ENCODE measurements at places on chromosomes 11 and 22.

GRCh38 chr11:66388780-66389386 is 17.3 kb upstream of the SLC29A2 start:
- peak; percentile 90 for DNase-seq

DNA sequence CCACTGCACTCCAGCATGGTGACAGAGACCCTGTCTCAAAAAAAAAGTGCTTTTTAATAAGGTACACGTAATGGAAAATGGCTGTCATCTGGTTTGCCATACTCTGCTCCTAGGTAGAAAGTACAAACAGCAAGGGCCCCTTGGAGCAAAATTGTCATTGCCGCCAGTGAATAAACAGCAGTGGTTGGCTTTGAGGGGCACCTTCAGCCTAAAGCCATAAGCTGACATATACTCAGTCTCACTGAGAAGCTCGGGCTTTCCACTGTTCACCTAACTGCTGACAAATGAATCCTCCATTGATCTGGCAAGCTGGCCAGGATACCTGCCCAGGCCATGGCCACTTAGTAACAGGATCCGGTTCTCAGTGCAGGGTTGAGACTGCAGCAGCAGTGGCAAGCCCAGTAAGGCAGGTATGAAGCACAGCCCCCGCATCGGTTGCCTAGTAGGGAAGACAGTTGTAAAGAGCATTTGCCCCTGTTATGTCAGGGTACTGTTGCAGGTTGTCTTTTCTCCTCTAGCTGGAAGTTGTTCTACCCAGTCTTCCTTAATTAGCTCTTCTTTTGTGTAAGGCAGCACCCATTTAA is 38.8 kb downstream of the MARK2 start:
- no peak for DNase-seq

- no peak for DNase-seq
These were observed 21.7 kb downstream of the VWCE start for GRCh38 chr11:61273178-61274078.

GRCh38 chr22:27397954-27398342 is 403.6 kb downstream of the MN1 start:
- DNase-seq = peak; percentile 55

GRCh38 chr11:119583585-119583984 is 145.4 kb downstream of the NECTIN1 start:
- no peak for DNase-seq

- peak; percentile 80 for DNase-seq
These were observed 3.9 kb upstream of the PIWIL4 start for GRCh38 chr11:94563176-94563847.

DNA sequence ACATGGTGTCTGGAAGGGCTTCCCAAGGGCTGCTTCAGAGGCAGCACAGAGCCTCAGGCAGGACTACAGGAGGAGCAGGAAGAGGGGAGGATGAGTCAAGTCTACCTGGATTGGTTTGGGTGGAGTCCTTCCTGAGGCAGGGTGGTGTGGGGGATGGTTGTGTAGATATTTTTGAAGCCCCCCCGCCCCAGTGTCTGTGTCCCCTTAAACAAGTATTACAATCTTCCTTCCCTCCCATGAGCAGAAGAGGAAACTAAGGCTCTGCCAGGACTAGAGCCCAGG is 34.7 kb upstream of the FCHSD2 start:
- DNase-seq = no peak

DNA sequence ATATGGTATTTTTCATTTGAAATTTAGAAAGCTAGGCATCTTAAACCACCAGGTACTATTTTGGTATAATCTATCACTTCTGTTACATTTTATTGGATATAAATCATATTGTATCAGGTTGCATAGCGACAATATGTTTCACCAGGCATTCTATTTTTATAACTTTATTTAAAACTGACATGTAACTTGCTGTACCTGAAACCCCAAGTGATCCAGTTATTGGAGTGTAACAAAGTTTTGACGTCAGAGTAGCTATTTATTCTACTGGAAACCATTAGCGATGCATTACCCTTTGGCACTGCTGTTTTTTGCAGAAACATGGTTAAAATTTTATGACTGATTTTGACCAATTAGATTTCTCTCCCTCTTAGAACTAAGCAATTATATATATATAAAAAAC is 160.7 kb downstream of the METTL15 start:
- no peak for DNase-seq

DNA sequence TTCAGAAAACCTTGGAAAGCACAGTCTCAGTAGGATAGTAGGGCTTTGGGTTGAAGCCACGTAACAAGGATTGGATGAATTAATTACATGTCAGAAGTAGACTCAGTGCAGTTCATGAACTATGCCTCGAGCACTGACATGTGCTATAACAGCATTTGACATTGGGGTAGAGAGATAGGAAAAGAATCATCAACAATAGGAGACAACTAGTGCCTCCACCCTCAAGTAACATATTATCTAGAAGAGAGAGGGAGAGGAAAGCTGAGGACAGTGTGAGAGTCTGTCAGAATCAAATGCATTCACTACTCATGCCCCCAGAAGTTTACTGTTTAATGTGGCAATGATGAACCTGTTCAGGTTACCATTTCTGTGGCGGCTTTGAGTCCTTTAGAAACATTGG is 26.4 kb downstream of the MMP13 start:
- no peak for DNase-seq

DNA sequence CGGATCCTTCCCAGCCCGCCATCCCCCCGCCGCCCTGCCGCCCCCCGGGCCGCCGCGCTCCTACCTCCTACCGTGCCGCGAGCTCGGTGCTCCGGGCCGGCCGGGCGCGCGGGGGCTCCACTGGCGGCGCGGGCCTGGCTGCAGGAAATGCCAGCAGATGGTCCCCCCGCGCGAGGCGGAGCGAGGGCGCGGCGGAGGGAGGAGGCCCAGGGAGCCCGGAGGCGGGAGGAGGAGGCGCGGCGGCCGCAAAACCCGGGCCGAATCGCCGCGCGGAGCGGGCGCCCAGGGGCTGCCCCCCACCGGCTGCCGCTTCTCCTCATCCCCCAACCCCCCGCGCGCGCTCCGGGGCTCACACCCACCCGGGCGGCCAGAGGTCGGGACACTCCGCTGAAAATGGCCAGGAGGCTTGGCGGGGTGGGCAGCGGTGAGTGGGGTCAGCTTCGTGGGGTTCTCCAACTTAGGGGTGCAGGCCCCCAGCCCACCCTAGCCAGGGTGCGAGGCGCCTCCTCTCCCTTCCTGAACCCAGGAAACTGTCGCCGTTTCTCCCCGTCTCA is at the start of gene OSBPL5:
OSBPL5 (minus strand) TSS at position 159 of the 554 bp plus-strand sequence. CDS start 36,162 bp downstream, outside the sequence.
- peak; percentile 62 for DNase-seq

DNA sequence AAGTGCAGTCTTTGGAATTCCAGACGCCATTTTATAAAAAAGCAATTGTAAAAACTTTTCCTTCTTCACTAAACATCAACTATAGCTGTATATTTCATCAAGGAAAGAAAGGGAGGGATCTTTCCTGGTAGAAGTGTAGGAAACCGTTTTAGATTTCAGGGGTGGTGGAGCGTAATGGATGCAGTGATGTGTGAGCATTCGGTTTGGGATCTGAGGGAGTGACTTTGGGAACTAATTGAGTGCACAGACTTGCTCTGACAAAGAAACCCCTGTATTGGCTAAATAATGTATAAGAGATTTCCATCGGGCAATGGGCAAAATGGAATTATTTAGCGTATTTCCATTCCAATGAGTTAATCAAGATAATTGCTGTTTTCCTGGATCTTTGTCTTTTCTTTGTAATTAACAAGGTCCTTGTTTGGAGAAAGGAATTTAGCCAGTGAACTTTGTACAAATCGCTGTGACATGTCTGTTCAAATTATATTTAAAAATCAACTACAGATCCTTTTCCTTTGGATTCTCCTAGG is 125.0 kb upstream of the NARS2 start:
- DNase-seq = no peak

DNA sequence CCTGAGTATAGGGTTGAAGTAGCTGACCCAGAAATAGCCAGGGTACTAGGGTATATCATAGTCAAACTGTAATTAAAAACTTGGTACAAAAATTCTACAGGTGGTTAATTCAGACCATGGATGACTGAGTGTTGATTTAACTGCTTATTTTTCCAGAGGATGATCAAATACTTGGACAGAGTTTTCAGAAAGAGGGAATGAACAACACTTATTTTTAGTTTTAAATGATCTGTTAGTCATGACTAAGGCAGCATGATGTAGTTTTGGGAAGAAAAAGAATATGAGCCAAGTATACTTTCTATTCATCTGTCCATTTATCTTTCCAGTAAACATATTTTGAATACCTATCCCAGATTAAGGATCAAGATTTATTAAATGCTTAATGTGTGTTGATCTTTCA is 19.8 kb upstream of the CCDC89 start:
- no peak for DNase-seq

DNA sequence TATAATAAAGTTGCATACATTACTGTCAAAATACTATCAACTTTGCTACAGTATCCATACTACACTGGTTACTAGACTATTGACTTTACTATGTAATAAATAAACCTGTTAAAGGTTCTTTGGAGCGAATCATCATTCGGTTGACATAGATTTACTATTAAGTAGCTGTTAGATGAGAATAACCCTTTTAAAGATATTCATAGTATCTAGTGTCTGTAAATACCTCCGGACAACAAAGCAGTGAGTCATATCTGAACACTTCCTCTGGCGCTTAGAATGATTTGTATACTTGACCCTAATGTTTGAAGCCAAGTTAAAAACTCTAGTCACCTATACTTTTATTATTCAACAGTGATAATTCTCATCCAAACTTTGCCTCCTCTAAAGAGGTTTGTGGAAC is 84.7 kb downstream of the MSANTD4 start:
- peak; percentile 79 for DNase-seq

DNA sequence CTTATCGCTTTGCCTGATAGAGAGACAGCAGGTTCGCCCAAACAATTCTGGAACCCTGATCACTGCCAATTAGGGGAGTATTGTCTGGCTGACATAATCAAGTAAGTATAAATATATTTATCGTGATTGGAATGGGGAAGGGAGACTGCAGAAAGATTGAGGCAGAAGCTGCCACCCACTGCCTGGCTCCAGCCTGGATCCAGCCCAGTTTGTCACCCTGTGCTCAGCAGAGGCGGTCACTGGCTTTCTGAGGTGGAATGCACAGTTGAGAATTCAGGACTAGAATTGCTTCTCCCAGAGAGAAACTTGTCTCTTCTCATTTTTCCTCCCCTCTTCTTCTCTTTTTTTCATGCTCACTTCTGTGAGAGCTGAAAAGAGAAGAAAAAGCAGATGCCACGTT is 25.9 kb downstream of the GRAP2 start:
- no peak for DNase-seq

DNA sequence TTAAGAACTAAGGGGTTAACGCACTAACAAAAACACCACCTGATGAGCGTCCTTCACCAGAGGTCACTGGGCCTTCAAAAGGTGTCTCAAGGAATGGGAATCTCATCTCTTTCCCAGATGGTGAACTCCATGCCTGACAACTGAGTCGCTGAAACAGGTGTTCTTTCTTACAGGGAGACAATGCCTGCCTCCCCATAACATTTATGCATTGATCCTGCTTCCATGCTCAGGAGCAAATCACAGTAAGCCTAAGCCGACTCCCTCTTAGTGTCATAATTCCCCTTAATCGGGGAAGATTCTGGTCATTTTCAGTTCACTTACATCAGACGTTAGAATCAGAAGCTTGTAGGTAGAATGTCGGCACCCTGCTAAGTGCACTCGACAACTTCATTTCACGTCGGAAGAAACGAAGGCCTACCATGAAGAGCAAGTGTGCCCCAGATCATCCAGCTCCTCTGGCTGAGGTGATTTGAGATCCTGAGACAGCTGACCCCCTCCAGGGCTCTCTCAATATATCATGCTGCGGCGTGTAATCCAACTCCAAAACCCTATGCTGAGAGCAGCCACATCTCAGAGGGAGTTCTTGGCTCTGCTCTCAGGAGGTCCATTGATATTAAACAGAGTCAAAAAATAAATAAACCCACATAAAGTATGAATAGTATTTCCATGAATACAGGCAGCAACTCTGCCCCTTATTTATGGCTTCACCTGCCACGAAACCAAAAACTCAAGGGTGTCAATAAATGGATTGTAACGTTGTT is 163.1 kb downstream of the LARGE1 start:
- DNase-seq = peak; percentile 39

DNA sequence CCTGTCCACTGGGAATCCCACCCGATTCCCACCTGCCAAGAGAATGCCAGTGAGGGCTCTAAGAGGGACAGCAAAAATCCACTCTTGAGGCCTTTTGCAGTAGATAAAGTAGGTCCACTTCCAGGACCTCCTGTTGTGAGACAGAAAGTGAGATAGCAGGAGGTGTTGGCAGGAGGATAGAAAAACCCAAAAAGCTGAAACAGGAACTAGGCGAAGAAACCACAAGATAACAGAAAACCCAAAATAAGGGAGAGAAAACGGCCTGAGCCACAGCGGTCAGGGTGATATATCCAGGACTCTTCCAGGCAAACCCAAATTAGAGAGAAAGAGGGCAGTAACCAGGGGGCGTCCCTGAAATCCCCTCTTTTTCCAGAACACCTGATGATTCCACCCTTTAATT is 79.7 kb upstream of the LINC01488 start:
- no peak for DNase-seq

DNA sequence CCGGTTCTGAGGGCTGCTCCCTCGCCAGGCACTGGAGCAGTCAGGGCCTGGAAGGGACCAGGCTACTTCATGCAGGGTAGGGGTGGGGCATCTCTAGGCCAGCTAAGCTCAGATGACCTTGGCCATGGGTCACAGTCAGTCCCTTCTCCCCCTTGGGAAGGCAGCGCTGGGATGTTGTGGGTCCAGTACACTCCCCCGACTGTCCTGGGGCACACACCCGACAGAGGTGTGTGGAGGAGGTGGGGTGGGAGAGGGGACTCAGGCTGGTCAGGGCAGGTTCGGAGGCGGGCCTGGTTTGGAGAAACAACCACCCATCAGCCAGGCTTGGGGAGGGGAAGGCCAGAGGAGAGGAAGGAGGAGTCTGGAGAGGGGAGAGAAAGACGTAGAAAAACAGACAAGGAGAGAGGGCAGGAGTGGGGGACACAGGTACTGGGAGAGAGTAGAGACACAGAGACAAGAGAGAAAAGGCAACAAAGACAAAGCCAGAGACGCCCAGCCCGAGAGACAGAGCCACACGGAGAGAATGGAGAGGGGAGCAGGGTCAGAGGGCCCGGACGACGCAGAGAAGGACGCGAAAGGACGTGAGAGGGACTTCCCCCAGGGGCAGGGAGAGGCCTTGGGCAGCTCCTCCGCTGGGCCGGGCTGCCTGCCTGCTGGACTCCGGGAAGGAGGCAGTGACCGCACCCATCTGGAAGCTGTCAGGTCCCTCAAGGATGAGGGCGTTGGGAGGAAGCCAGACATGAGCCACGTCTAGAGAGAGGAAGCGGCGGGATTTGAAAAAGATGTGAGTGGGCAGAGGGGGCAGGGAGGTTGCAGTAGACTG is 30.6 kb upstream of the TSKU start:
- DNase-seq = peak; percentile 45
